ENCODE measurements at places on chromosomes 13 and 19. TPM values are rescaled to one million over a fixed set of nuclear protein-coding genes. Genes with fewer than 3 reads are reported as not detected.

The ERICH6B gene
- polyA plus RNA-seq = 1.1 TPM

The DAND5 gene
- polyA plus RNA-seq = not detected

DNA sequence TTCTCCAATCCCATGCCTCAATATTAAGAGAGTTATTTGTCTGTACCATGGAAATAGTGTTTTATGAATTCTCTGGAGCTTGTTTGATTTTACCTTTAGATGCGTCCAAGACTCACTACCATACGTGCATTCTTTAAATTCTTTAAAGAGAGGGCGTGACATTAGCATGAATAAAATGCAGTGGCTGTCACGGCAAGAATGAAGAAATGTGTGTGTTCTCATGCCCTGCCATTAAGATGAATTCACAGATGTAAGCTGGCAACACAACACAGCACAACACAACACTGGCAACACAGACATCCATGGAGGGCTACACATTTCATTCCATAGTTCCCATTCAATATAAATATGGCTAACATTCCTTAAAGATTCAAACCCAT is 213.4 kb downstream of the ENOX1 start:
- no peak for DNase-seq

- no peak for DNase-seq
Observed at GRCh38 chr19:55306712-55307111, 18.4 kb downstream of the TMEM150B start.

- no peak for DNase-seq
Observed at GRCh38 chr13:113539822-113540221, 44.7 kb upstream of the TFDP1 start.

- no peak for DNase-seq
Observed at GRCh38 chr13:90315061-90315460, 1032.4 kb upstream of the MIR17HG start.

DNA sequence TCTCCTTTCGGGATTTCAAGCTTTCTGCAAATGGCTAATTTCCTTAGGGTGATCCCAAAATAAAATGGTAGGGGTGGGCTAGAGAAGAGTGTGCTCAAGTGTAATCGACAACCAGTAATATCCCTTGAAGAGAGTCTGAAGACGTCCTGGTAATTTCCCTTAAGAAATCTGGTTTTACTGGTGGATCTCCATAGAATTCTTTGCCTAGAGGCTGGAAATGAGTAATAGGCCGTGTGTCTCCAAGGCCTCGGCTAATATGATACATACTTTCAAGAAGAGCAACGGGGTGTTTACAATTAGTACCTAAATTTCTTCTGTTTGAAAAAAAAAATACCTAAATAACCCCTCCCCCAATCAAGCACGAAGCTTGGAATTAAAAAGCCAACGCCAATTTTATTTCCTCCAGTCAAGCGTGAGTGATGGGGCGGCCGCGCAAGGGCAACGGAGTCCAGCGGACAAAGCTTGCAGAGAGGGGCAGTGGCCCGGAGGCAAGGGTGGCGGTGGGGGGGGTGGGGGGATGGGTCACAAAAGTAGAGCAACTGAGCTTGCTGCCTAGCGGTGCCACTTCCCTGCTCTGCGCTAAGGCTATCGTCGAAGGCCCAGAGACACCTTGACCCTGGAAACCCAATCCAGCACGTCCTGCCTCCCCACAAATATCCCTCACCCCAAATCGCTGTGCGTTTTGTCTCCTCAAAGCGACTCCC is 7.8 kb downstream of the SOX21 start:
- DNase-seq = no peak

DNA sequence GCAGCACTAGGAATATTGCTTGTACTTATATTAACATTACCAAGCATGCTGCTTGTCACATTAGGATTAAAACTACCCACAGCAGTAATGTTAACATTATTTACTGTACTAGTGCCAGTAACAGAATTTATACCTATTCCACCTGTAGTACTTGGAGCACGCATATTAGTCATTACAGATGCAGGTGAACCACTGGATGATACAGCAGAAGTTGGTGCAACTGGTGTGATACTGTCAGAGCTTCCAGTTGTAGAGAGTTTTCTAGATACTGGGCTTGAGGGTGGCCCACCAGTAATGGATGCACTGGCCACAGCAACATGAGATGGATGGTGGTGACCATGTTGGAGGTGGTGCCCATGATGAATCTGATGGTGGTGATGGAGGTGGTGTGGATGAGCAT is 1.1 kb downstream of the TSC22D1 start:
- no peak for DNase-seq
